Stimulated activated CD8-positive, alpha-beta memory T cell treated with anti-CD3 and anti-CD28 coated beads, Interleukin-2, amount 100 ng/mL, for 1 hour (primary cell): ENCODE measurements at places on chromosomes 3 and 15.

- no peak for DNase-seq
Observed at GRCh38 chr15:57915827-57916531, 149.5 kb downstream of the ALDH1A2 start.

GRCh38 chr3:180068023-180068422 lies 31.3 kb upstream of the PEX5L start:
- DNase-seq: no peak

DNA sequence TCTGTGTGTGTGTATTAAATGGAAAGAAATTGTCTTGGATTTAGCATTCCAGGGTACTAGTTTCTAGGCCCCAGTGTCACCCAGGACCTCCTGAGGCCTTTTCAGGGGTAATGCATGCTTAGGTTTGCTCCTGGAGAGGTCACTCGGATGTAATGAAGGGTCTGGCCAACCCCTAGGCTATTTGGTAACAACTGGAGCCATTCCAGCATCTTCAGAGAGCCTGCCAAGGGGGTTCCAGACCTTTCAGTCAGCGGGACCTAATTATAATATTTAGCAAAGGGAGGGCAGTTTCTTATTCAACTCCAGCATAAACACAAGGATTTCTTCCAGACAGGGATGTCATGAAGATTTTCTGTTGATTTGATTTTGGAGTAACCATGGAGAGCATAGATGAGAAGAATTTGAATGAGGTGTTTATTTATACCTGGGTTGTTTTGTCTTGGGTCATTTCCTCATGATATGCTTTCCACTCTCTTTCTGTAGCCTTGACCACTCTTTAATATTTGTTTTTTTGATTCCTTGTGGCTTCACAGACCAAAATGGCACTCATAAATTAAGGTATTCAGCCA lies 17.4 kb downstream of the KAT2B start:
- no peak for DNase-seq

- DNase-seq: no peak
Observed at GRCh38 chr3:16881896-16882630, 2.7 kb upstream of the PLCL2 start.

GRCh38 chr3:128319741-128320141 lies 146.9 kb downstream of the DNAJB8 start:
- DNase-seq: no peak

- no peak for DNase-seq
Observed at GRCh38 chr3:150140614-150141321, 170.1 kb upstream of the PFN2 start.

DNA sequence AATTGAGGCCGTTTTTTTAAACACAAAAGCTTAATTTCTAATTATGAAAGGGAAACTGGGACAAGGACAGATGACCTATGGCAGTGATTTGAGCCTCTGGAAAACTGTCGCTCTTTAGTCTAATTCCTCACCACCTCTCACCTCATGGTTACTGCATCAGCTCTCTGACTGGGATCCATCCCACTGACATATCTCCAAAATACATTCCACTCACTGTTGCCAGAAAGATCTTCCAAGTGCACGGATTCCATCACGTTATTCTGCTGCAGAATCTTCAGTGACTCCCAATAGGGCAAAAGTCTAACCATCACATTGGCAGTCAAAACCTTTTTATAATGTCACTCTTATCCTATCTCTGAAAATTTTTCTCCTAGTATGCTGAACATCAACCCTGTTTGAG lies 132.3 kb upstream of the MB21D2 start:
- DNase-seq: no peak

DNA sequence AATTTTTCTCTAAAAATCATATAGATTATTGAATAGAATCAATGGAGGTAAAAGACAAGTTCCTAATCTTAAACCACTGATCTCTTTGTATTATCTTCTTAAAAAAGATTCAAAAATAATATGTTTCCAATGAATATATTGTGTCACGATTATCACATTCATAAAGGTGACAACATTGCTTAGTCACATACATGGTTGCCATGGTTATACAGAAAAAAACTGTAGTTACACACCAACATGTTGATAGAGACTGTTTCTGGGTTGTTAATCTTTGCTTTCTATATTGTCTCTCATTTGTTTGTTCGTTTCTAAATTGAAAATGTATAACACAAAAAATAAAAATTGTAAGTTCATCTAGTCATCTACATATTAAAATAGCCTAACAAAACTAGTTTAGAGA lies 376.0 kb upstream of the ALCAM start:
- no peak for DNase-seq

DNA sequence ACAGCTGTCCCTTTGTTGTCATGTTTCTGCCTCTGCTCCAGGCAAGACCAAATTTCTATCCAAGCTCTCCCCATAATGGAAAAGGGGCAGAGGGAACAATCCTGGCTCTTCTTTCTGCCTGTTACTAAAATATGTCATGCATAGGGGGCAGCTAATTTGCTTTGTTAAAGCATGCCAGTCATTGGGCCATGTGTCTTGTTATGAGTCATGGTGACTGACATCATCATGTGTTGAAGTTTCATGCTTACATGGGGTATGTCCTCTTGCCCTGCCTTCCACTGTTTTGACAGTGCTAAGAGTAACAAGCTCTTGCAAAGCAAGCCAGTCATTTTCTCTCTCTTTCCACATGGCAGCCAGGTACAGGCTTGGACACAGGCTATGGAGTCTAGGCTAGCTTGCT lies 268.9 kb downstream of the GABRB3 start:
- no peak for DNase-seq

GRCh38 chr3:79490165-79491028 lies 277.4 kb downstream of the ROBO1 start:
- no peak for DNase-seq

DNA sequence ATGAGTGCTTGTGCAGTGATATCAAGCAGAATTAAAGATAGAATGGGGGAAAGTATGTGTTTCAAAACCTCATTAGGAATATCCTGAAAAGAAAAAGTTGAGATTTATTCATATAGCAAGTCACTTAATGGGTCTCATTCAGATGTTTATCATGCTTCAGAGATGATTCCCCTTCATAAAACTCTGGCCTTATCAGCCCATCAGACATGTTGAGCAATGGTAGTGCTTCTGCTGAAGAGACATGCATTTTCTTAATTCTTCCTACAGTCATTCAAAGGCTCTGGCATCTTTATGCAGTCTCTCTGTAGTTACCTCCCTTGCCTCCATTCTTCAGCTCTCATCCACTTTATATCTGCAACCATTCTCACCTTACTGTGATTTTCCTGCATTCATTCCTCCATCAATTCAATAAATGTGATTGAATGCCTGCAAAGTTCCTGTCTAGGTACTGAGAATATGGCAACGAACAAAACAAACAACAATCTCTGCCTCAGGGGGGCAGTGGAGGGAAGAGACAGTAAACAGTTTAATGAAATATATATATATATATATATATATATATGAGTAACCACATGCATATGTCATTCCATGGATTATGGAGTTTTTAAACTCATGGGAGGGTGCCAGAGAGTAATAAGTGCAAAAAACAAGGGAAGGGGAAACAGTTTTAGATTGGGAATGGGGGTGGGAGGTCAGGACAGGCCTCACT lies 138.5 kb downstream of the NECTIN3 start:
- DNase-seq: no peak
